ENCODE measurements at places on chromosomes 4 and X. TPM values are rescaled to one million over a fixed set of nuclear protein-coding genes. Genes with fewer than 3 reads are reported as not detected.

Gene MAGEA6
- not detected for polyA plus RNA-seq

Gene MAGEA1
- polyA plus RNA-seq: not detected

Gene EXOC1L
- polyA plus RNA-seq: not detected

Gene RRH
- 0.11 TPM for polyA plus RNA-seq

Gene CCDC110
- polyA plus RNA-seq: 0.03 TPM

Gene HS6ST2
- polyA plus RNA-seq: 0.84 TPM

Gene ADH1B
- polyA plus RNA-seq: not detected

Gene GAGE1
- not detected for polyA plus RNA-seq

Gene NAAA
- polyA plus RNA-seq: 20.2 TPM

Gene MAGEB2
- not detected for polyA plus RNA-seq

Gene XG
- 0.10 TPM for polyA plus RNA-seq

Gene SLC25A53
- polyA plus RNA-seq: 3.0 TPM

Gene PGAM4
- polyA plus RNA-seq: 0.18 TPM

Gene PDE6B
- 0.77 TPM for polyA plus RNA-seq

Gene RPS6KA6
- 0.23 TPM for polyA plus RNA-seq

Gene PAGE2
- polyA plus RNA-seq: not detected

Gene ZNF141
- 2.0 TPM for polyA plus RNA-seq

Gene SPANXC
- polyA plus RNA-seq: not detected

Gene EVC2
- polyA plus RNA-seq: 1.7 TPM

Gene TREX2
- 0.99 TPM for polyA plus RNA-seq

Gene USP38
- 7.5 TPM for polyA plus RNA-seq

Gene TMEM33
- 52.9 TPM for polyA plus RNA-seq

Gene KLKB1
- not detected for polyA plus RNA-seq

Gene MAGEC3
- 0.08 TPM for polyA plus RNA-seq

Gene UNC5C
- 0.32 TPM for polyA plus RNA-seq

Gene VCX3A
- not detected for polyA plus RNA-seq

Gene IL2RG
- 0.07 TPM for polyA plus RNA-seq

Gene USP17L20
- not detected for polyA plus RNA-seq

Gene REPS2
- polyA plus RNA-seq: 0.91 TPM

Gene UGT2B10
- polyA plus RNA-seq: not detected

Gene L1CAM
- polyA plus RNA-seq: 0.01 TPM

Gene ABHD18
- polyA plus RNA-seq: 1.8 TPM

Gene NSUN7
- 0.03 TPM for polyA plus RNA-seq

Gene IL2
- not detected for polyA plus RNA-seq

Gene SPOCK3
- 0.10 TPM for polyA plus RNA-seq

Gene ESX1
- polyA plus RNA-seq: 0.05 TPM

Gene RENBP
- polyA plus RNA-seq: 16.2 TPM

Gene FAT4
- 15.1 TPM for polyA plus RNA-seq

Gene MED12
- polyA plus RNA-seq: 27.4 TPM

Gene GAGE12H
- not detected for polyA plus RNA-seq

Gene FRMPD3
- not detected for polyA plus RNA-seq

Gene EPHA5
- polyA plus RNA-seq: 0.25 TPM

Gene ABLIM2
- polyA plus RNA-seq: 0.28 TPM

Gene FAM184B
- polyA plus RNA-seq: not detected

Data from endothelial cell of umbilical vein (primary cell).